Stimulated activated CD4-positive, alpha-beta T cell treated with anti-CD3 and anti-CD28 coated beads, Interleukin-1b, Interleukin-23, amount 100 ng/mL, for 4 hours (primary cell): ENCODE measurements at places on chromosomes 2 and 18.

DNA sequence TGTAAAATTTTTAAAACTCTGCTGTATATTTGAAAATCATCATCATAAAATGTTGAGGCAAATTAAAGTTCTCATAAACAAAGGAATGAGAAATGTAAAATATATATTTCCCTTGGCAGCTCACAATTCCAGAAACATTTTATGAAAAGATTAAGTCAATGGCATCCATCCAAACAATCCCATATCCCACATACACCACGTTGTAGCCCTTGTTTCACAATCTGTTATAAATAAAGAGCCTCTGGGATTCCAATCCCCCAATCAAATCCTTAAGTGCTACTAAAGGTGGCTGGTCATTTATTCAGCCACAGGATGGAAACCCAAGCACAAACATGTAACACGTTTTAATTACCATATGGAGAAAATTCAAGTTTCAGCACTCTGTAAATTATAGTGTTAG is 51.7 kb downstream of the GFPT1 start:
- DNase-seq: no peak

- no peak for DNase-seq
These were observed 75.4 kb downstream of the FHOD3 start for GRCh38 chr18:36372903-36373311.

DNA sequence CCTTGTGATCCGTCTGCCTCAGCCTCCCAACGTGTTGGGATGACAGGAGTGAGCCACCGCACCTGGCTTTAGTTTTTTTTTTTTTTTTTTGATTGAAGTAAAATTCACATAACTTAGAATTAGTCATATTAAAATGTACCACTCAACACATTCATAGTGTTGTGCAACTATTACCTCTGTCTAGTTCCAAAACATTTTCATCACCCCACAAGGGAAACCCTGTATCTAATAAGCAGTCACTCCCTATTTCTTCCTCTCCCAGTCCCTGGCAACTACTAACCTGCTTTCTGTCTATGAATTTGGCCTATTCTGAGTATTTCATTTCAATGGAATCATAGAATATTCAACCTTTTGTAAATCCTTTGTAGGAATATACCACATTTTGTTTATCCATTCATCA is 123.9 kb upstream of the FAM117B start:
- no peak for DNase-seq

DNA sequence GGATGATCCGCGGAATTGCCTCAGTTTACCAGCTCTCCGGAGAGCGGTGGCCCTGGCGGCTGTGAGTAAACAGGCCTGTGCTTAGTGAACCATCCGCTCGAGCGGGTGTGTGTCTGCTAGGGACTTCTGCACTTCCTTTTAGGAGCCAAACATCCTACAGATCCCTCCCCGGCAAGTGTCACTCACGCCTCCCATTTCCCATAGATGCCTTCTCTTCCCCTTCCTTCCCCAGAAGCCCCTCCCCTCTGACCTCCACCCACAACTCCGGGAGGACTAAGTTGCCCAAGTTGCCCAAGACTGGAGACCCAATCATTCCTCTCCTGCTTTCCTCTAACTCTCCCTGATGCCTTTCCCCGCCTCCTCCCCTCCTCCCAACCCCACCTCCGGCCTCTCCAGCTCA is 2.9 kb downstream of the C1QL2 start:
- DNase-seq: no peak

DNA sequence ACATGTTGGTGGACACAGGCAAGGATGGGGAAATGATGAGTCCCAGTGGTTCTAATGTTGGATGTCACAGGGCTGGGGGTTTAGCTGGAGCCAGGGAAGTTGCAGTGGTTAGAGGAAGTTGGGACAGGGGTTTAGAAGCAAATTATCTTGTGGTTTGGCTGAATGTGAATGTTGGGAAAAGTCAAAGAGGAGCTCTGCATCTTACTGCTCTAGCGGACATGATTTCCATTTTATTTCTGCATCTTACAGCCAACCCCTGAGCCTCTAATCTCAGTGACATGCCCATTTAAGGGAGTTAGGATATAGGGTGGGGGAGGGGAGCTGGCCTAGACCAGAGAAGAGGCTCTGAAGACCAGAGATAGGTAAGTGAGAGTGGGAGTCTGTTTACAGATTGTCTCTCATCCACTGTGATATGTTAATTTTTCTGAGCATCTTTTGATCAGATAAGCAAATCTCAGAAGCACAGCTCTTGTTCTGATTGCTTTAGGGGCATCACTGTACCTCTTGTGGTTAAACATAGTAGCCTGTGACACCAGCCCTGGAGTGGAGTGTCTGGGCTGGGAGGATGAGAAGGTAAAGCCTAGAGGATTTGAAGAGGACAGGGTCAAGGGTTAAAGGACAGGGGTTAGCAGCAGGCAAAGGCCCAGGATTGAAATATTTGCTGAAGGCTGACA is 43.6 kb downstream of the SETBP1 start:
- DNase-seq: no peak
